Dermis microvascular lymphatic vessel endothelial cell (primary cell): ENCODE measurements at places on chromosomes 13 and 19. TPM values are rescaled to one million over a fixed set of nuclear protein-coding genes. Genes with fewer than 3 reads are reported as not detected.

The OR7A17 gene
- not detected in 2 replicates for total RNA-seq

The ADAT3 gene
- total RNA-seq: 1.7 and 3.8 TPM in 2 replicates

The SLITRK6 gene
- not detected in 2 replicates for total RNA-seq

The PNMA8B gene
- 0.13 TPM in 2 replicates for total RNA-seq

The MRI1 gene
- total RNA-seq: 20.4 and 24.5 TPM in 2 replicates

The KCNN4 gene
- 0.39 and 0.51 TPM in 2 replicates for total RNA-seq

The GFY gene
- not detected in 2 replicates for total RNA-seq

The BRME1 gene
- total RNA-seq: 0.25 and 0.39 TPM in 2 replicates

The IQCN gene
- total RNA-seq: 0.13 and 0.25 TPM in 2 replicates

The IL17D gene
- total RNA-seq: 1.3 and 3.4 TPM in 2 replicates

The JAK3 gene
- 1.7 and 2.4 TPM in 2 replicates for total RNA-seq

The ZNF99 gene
- total RNA-seq: not detected in 2 replicates

The WDR88 gene
- total RNA-seq: not detected in 2 replicates

The STOML3 gene
- total RNA-seq: not detected in 2 replicates

The HCN2 gene
- 0.39 and 0.76 TPM in 2 replicates for total RNA-seq

The CLEC11A gene
- 1.3 and 2.1 TPM in 2 replicates for total RNA-seq

The PEAK3 gene
- 0.13 and 0.51 TPM in 2 replicates for total RNA-seq

The GNG7 gene
- total RNA-seq: 0.64 and 1.1 TPM in 2 replicates

The NTF4 gene
- not detected in 2 replicates for total RNA-seq

The ZNF724 gene
- 4.9 and 5.3 TPM in 2 replicates for total RNA-seq
